ENCODE measurements at places on chromosomes 5 and 9. TPM values are rescaled to one million over a fixed set of nuclear protein-coding genes. Genes with fewer than 3 reads are reported as not detected.

Gene PCDHGA3
- 0.09 TPM for total RNA-seq

Gene CCL27
- total RNA-seq: 1.6 TPM

Gene PTPDC1
- total RNA-seq: 6.2 TPM

Gene ZNF462
- total RNA-seq: 0.67 TPM

Gene SLCO4C1
- 0.04 TPM for total RNA-seq

Gene BTNL8
- total RNA-seq: 0.40 TPM

Gene SLC6A7
- not detected for total RNA-seq

Gene HAPLN1
- not detected for total RNA-seq

Gene CTSV
- total RNA-seq: 1.0 TPM

Gene CD180
- total RNA-seq: 0.08 TPM

Gene GLDC
- total RNA-seq: 19.4 TPM

Gene PRR16
- total RNA-seq: not detected

Gene DDX46
- total RNA-seq: 55.2 TPM

Gene RC3H2
- 41.2 TPM for total RNA-seq

Gene CRHBP
- total RNA-seq: 0.19 TPM

Gene SERF1A
- total RNA-seq: 4.5 TPM

Gene ASTN2
- total RNA-seq: 5.4 TPM

Gene POU5F2
- 2.1 TPM for total RNA-seq

Gene COX7C
- total RNA-seq: 422 TPM

Gene CDO1
- not detected for total RNA-seq

Gene NEURL1B
- 1.2 TPM for total RNA-seq

Gene EMB
- total RNA-seq: 102 TPM

Gene MYMK
- not detected for total RNA-seq

Gene GABRA1
- total RNA-seq: not detected

Gene PWWP2A
- total RNA-seq: 16.7 TPM

Gene ZFP2
- total RNA-seq: 0.35 TPM

Gene FGF18
- total RNA-seq: 0.19 TPM

Gene PCDHA9
- not detected for total RNA-seq

Gene ANKRD55
- 0.21 TPM for total RNA-seq

Gene UBE2QL1
- total RNA-seq: not detected

Gene HOMER1
- 2.3 TPM for total RNA-seq

Gene STK32A
- total RNA-seq: not detected

Gene CER1
- total RNA-seq: not detected
